COLO829 (cell line): ENCODE measurements at places on chromosomes 5 and 9.

DNA sequence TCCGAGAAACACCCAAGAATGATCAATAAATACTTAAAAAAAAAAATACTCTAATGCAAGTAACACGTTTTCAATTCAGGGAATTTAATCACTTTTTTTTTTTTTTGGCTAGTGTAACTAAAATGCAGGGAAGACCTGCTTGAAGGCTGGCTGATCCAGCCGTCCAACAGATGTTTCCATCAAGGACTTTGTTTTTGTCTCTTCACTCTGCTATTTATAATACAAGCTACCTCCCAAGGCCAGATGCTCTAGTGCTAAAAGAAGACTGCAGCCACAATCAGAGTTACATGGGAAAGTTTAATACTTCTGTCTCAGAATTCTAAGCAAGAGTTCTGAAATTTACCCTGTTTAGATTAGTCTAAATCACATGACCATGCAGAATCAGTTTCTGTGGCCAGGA lies 14.5 kb downstream of the TBCA start:
- no peak for DNase-seq

DNA sequence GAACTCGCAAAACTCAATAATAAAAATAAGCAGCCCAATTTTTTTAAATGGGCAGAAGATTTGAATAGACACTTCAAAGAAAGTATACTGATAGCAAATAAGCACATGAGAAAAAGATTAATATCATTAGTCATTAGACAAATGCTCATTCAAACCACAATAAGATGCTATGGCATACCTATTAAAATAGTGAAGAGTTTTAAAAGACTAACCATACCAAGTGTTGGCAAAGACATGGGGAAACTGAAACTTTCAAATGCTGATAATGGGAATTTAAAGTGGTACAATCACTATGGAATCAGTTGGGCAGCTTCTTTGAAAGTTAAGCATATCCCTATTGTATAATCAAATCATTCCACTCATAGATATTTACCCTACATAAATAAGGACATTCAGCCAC lies 26.6 kb upstream of the ORM1 start:
- no peak for DNase-seq

DNA sequence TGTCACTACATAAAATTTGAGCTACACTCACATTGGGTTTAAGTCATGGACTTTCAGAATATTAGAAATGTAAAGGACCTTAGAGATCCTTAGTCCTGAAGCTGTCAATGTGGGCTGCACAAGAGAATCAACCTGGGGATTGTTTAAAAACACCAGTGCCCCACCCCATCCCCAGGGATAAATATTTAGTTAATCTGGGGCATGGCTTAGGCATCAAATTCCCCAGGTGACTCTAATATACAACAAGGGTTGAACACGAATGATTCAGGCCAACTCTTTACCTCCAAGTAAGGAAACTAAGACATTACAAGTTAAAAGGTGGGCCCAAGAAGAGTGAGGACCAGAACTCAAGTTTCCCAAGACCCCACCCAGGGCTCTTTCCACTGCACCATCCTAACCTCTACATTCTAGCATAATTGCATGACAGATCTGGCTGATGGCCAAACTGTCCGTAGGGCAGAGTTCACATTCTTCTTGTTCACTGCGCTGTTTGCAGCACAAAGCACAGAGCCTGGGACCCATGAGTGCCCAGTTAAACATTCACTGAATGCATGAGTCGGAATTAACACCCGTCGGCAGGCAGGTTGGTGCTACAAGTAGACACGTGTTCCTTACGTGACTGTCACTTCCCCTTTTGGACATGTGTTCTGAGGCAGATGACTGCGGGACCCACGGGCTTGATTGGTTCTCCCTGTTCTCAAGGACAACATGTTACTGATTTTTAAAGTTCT lies 25.2 kb downstream of the CYFIP2 start:
- DNase-seq, result no peak

DNA sequence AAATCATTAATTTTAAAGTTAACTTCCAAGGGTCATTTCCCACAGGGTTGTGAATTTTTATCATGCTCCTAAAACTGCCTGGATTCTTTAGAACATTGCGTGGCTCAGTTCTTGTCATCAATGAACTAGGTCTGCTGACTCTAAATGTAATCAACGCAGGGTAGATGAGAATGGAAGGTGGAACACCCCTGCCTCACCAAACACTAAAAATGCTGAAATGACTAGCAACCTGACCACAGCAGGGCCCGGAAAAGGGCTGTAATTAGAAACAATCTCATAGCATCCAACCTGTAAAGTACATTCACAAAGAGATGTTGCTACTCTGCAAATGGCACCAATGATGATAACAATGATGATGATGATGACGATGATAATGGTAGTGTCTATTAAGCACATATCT lies 356.9 kb downstream of the DEPDC1B start:
- DNase-seq, result no peak

GRCh38 chr5:174083056-174083827 lies 37.7 kb downstream of the NSG2 start:
- no peak for DNase-seq

- DNase-seq, result no peak
Measured at GRCh38 chr5:50969151-50970031, 303.0 kb downstream of the PARP8 start.

GRCh38 chr5:153480401-153480800 lies 10.1 kb upstream of the GRIA1 start:
- no peak for DNase-seq

DNA sequence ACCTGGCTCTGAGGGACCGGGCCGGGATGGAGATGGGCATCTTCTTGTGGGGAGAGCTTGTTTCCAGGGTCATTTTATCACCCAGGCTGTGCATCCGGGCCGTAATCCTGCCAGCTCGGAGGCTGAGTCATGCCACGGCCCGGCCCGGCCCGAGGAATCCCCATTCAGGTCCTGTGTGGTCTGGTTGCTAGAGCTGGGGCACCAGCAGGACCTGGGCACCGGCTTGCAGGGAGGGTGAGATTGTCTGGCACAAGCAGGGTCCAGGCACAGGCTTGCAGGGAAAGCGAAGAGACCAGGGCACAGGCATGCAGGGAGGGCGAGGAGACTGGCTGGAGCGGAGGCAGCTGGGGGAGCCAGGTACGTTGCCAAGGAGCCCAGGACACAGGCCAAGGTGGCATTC lies 106.8 kb downstream of the RXRA start:
- DNase-seq, result no peak

DNA sequence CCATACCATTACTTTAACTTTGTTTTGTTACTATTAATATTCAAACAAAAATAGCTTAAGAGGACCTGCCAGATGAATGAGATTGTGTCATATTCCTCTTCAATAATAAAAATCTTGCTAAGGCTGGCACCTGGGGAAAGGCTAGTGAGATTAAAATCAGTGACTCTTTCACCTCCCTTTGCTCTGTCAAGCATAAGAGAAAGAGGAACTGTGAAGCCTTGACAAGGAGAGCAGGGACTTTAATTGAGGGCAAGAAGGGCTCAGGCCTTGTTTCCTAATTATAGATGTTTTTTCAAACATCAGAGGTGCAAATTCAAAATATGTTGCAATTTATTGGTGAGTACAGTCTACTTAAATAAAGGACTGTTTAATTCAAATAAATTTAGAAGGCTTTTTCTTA lies 91.7 kb downstream of the SPATA31D1 start:
- DNase-seq, result no peak

GRCh38 chr5:5688925-5689310 lies 266.4 kb downstream of the ICE1 start:
- no peak for DNase-seq

GRCh38 chr5:178346607-178347334 lies 114.2 kb upstream of the PHYKPL start:
- no peak for DNase-seq

DNA sequence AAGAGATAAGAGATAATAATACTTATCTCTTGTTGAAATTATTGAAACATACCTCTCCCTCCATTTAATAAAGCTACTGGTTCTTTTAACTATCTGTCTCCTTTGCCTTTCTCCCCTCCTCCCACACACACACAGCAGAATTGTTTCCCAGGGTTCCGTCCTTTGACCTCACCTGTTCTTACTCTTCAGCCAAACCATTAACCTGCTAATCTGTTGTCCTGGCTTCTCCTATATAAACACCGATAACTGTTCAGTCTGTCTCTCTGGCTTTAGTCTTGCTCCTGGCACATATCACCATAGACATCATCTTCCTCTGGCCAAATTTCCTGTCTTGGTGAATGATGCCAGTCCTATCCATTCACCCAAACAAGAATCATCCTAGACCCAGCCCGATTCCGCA lies 7.7 kb downstream of the RHOBTB3 start:
- no peak for DNase-seq

DNA sequence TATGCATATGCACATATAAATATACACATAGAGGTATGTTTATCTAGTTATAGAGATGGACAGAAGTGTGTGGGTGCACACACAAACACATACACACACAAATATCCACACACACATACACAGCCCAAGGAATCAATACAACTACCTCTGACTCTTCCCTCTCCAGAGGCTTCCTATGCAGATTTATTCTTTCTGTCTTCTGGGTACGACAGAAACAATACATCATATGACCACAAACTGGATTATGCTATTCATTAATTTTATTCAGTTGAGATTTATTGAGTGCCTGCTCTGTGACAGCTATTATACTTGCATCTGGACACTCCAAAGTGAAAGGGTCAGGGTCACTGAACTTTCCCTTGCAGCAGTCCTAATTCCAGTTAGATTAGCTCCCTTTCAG lies 155.8 kb downstream of the BRINP1 start:
- DNase-seq, result no peak

DNA sequence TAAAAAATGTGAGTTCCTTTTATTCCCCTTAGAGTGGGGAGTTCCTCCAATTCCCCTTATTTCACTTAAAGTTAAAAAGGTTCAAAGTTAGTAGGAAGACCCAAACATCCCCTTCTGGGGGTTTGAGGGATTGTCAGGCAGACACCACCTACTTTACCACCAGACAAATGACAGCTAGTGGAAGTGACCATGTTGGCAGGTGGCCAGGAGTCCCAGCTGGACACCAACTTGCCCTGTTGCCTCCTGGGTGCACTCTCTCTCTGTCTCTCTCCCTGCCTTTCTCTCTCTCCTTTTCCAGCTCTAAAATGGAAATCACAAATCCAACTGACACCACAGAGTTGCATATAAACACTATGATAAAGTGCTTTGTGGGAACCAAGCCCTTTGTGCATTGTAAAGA lies 307.7 kb upstream of the TLE4 start:
- DNase-seq, result no peak

GRCh38 chr5:179417696-179418095 lies 72.4 kb upstream of the ADAMTS2 start:
- no peak for DNase-seq

DNA sequence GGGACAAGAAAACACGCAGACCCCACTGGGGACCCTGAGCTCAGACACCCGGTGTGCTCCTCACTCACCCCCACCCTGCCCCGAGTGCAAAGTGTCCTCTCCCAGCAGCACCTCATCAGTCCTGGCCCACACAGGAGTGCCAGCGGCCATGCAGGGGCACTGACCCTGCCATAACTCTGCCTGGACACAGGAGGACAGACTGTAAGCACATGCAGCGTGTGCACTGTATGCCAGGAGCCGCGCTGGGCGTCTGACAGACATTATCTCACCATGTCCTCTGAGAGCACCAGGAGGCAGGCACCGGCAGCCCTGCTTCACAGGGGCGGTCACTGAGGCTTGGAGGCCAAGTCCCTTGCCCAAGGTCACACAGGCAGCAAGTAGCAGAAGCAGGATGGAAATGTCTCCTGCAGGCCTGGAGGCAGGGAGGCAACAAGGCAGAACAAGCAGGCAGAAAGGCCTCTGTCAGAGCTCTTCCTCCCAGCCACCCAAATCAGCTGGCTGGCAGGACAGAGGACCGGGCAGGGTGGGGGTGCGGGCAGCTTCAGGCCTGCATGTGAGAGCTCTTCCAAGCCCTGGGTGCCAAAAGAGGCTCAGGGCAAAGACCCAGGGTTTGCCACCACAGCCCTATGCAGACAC lies 8.4 kb downstream of the EEIG1 start:
- DNase-seq, result no peak

DNA sequence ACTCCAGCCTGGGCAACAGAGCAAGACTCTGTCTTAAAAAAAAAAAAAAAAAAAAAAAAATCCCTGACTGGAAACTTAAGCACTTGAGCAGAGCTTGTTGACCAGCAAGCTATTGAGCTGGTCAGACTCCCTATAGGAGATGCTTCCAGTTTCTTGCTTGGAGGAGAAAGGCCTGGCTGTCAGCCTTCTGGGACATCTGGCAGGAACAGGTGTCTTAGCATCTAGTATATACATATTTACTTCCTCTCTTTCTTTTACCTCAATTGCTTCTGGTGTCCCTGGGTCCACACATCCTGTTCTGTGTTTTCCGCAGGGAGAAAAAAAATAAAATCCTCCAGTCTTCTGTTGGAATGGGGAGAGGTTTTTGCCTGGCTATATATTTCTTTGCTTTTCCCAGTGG lies 60.1 kb downstream of the PRKACG start:
- no peak for DNase-seq

DNA sequence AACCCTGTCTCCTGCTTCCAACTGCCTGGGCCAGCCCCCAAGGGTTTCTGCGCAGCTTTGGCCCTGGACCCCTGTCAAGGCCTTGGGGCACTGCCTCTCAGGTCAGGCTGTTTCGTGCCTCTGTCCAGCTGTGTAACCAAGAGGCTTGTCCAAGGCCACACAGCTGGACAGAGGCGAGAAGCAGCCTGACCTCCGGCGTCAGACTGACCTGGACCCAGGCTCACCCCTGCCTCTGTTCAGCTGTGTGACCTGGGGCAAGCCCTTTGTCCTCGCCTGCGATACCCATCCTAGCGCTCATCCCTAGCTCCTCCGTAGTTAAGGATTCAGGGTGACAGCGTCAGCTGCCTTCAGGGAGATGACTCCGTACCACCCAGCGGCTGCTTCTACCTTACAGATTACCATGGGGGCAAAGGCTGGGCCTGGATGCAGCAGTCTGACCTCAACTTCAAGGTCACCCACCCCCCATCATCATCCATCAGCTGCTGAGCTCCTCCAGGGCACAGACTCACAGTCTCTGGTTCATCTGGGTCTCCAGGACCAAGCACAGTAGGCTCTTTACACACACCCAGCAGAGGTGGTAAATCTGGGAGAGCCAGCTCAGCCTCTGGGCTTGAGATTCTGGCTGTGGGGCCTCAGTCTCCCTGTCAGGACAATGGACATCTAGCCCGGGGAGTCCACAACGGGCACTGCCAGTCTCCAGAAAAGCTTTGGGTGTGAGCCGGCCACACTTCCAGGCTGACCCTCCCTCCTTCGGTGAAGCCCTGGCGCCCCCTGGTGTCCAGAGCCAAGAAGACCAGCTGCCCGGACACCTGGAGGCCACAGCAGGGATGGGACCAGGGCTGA lies 7.9 kb downstream of the AK1 start:
- DNase-seq, result peak; percentile 93

- DNase-seq, result no peak
Measured at GRCh38 chr5:53059281-53059680, 50.3 kb downstream of the MOCS2 start.

DNA sequence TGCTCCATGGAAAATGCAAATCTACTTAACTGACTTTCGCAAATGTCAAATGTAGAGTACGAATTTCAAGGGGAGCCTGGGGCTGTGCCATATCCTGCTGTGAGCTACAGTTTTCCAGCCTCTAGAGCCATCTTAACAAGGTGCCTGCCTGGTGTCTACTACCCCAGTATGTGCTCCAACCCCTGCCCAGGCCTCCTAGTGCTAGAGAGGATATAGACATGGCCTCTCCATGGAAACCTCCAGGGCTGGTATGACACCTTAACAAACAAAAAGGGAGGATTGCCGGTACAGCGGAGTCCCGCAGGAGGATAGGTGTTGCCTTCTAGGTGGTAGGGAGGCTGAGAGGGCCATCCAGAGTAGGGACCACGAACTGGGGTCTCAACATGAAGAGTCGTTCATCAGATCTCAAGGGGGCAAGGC lies 13.6 kb upstream of the IL3 start:
- no peak for DNase-seq
